Activated CD8-positive, alpha-beta memory T cell treated with anti-CD3 and anti-CD28 coated beads for 48 hours (primary cell): ENCODE measurements at places on chromosomes 5 and 9.
A peak's percentile ranks its signal among the peaks of the same experiment; 100 is the strongest.

GRCh38 chr9:93941493-93941892 is 13.7 kb downstream of the BARX1 start:
- no peak for DNase-seq

GRCh38 chr9:137069508-137070091 is 757 bp downstream of the SAPCD2 start:
- DNase-seq = no peak

GRCh38 chr9:33287087-33287490 is 3.2 kb upstream of the NFX1 start:
- DNase-seq = no peak

DNA sequence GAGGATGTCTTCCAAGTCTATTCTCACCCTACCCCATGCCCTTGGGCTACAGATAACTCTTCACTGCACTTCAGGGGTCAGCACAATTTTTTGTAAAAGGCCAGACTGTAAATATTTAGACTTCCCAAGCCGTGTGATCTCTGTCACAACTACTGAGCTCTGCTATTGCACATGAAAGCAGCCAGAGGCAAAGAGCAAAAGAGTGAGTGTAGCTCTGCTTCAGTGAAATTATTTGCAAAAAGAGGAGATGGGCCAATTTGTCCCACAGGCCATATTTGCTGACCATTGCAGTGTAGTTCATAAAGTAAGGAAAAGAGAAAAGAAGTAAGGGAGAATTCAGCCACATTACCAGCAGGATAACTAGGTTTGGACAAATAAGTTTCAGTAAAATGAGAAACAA is 7.0 kb upstream of the MOCS2 start:
- no peak for DNase-seq

GRCh38 chr5:59923465-59923864 is 29.9 kb upstream of the PDE4D start:
- no peak for DNase-seq

DNA sequence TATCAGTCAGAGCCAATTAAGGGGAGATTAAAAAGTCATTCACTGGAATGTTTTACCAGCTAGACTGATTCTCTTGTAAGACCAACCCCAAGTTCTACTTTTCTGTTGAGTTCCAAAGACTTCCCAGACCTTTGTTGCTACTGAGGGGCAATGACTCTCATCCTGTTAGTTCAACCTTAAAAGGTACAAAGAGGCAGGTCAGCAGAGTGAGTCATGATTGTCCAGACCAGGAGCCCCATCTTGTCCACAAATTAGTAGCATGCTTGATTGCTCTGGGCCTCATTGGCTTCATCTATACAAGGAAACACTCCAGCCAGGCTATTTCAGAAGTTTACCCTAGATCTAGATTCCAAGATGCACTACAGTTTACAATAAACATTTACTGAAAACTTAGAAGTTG is 79.9 kb upstream of the IL7R start:
- DNase-seq = no peak

GRCh38 chr5:151004499-151004898 is 15.9 kb upstream of the GPX3 start:
- DNase-seq = no peak

GRCh38 chr5:62460578-62460983 is 48.0 kb downstream of the IPO11 start:
- no peak for DNase-seq

DNA sequence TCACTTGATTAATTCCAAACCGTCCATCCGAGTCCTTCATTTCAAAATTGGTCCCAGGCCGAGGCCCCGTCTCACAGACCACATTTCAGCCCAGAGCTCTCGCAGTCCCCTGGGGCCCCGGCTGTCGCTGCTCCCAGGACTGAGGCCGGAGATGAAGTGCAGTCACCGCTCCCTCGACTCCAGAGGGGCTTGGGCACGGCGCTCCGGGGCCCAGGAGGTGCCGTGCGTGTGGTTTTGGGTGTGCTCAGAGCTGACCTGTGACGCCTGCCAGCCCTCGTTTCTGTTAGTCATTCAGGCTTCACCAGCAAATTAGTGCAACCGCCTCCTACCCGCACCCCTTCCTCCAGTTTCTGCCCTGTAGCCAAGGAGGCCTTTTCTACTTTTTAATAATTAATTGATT is 48.7 kb upstream of the PHYKPL start:
- DNase-seq = no peak

DNA sequence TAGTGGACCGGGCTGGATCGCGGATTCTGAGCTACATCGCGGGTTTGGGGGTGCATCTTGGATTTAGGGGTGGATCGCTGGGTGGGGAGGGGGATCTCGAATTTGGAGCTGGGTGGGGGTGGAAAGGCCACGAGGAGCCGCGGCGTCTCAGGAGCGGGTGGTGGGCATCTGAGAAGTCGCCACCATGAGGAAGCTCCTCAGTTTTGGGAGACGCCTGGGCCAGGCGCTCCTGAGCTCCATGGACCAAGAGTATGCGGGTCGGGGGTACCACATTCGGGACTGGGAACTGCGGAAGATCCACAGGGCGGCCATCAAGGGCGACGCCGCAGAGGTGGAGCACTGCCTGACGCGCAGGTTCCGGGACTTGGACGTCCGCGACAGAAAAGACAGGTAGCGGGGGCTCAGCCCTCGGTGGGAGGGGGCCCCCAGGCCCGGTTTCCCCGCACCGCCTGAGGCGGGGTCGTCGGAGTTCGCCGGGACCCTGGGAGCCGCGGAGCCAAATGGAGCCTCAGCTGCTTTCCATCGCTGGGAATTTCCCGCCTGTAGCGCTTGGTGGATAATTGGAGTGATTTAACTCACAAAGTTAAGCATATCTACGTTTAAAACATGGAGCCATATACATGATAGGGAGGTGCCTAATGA is 376 bp downstream of the ANKRD18B start:
- DNase-seq = no peak

DNA sequence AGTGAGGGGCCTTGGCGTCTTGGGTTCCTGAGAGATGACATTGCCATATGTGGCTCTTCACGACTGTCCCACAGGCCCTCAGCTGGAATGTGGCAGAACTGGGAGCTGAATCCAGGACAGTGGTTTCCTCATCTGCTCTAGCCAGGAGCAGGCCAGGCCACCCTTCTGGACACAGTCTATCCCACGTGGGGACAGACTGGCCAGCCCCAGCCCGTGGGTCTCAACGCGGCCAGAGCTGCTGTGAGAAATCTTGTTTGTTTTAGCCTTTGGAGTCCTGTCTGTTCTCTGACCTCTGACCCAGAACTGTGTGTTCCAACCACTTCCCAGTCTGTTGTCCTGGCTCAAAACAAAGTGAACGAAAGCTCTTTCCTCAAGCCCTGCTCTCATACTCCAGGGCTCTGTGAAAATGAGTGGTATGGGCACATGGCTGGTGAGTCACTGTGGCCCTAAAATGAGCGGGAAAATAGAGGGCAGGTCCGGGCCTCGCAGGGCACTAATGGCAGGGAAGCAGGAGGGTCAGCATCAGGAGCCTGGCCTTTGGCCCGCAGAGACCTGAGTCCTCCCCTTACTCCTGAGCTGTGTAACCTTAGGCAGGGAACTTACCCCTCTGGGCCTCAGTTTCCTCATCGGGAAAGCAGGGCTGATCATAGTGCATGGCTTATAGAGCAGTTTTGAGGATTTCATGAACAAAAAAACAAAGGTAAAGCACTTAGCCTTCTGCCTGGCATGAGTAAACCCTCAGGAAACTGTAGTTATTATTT is 34.8 kb upstream of the GLRX start:
- no peak for DNase-seq

- peak; percentile 47 for DNase-seq
These were observed 238.1 kb downstream of the ROR2 start for GRCh38 chr9:91711755-91712601.

DNA sequence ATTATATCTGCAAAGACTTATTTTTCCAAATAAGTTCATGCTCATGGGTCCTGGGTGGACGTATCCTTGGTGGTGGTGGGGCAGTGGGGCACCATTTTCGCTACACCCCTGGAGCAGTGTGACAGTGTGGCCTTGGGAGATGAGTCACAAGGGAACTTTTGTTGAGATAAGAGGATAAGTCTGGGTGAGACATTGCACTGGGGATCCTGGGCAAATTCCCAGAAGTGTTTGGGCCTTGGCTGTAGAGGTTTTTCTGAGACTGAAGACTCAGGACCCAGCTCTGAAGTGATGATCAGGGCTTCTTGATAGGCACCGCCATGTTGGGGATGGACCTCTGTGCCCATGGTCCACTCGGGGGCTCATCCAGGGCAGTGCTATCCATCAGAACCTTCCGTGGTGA is 149.4 kb downstream of the MACROH2A1 start:
- DNase-seq = no peak

DNA sequence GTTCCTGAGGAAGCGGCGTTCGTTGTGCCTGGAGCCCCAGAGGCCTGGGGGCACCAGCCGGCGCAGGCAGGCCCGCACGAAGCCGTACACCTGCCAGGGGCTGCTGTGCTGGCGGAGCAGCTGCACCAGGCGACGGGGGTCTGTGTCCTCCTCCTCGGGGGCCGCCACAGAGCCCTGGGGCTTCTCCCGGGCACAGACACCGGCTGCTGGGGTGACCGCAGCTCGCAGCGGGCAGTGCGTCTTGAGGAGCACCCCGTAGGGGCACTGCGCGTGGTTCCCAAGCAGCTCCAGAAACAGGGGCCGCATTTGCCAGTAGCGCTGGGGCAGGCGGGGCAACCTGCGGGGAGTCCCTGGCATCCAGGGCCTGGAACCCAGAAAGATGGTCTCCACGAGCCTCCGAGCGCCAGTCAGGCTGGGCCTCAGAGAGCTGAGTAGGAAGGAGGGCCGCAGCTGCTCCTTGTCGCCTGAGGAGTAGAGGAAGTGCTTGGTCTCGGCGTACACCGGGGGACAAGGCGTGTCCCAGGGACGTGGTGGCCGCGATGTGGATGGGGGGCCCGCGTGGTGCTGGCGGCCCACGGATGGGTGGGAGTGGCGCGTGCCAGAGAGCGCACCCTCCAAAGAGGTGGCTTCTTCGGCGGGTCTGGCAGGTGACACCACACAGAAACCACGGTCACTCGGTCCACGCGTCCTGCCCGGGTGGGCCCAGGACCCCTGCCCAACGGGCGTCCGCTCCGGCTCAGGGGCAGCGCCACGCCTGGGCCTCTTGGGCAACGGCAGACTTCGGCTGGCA is 1.3 kb downstream of the TERT start:
- no peak for DNase-seq

- DNase-seq = no peak
These were observed 164.4 kb downstream of the ZSWIM6 start for GRCh38 chr5:61496446-61496845.

GRCh38 chr9:3553076-3553765 is 27.4 kb upstream of the RFX3 start:
- DNase-seq = no peak

- no peak for DNase-seq
These were observed 16.7 kb upstream of the TLR4 start for GRCh38 chr9:117687532-117687931.

DNA sequence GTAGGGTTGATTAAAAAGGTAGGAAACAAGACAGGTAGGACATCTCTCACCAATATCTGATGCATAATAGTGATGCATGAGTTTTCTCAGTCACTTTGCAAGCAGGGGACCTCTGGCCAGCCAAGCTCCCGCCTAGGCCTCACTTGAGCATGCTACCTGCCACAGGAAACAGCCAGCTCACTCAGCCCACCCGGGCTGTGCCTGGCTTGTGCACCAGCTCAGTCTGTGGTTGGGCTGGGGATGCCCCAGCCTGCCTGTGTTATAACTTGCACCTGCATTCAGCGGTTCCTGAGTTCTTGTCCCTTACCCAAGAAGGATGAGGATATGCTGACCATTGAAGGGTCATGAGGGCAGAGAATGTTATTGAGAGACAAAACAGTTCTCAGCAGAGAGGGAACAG is 172.8 kb upstream of the PLCXD3 start:
- DNase-seq = no peak

DNA sequence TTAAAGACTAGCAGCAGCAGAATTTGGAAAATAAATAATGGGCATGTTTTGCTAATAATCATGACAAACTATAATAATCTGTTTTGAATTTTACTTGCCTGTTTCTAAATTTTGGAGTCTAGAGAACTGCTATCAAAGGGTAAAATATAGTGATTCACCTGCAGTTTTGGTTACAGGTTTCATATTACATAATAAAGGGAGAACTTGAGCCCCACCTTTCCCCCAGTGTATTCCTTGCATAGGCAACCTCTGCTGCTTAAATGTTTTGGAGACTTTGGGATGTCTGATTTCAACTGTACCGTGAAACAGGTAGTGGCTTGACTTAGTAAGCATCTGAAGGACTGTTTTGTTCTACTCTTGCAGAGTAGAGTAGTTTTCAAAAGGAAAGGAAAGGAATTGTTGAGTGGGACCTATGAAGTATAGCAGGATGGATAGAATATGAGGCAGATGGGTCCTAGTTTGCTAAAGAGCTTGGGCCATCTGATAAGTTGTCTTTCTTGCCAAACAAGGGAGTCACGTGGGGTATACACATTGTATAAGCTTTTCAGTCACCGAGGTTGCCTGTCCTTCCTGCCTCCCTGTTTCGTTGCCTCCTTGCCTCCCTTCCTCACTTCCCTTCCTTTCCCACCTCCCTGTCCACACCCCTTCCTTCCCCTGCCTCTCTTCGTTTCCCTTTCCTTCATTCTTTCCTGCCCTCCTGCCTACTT is 19.1 kb downstream of the CREBRF start:
- no peak for DNase-seq

DNA sequence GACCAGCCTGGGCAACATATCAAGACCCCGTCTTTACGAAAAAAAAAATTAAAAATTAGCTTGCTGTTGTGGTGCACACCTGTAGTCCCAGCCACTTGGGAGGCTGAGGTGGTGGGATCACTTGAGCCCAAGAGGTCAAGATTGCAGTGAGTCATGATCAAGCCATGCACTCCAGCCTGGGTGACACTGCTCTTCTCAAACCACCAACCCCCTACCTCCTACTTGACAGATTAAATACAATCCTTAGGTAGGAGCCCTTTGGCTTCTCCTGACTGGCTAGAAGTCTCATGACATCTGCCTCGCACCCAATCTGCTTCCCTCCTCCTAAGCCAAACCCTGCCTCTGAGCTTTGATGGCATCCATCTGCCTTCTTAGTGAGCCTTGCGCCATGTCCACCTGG is 11.6 kb upstream of the FBP1 start:
- no peak for DNase-seq

- no peak for DNase-seq
These were observed 5.0 kb downstream of the NSMF start for GRCh38 chr9:137454145-137454596.

DNA sequence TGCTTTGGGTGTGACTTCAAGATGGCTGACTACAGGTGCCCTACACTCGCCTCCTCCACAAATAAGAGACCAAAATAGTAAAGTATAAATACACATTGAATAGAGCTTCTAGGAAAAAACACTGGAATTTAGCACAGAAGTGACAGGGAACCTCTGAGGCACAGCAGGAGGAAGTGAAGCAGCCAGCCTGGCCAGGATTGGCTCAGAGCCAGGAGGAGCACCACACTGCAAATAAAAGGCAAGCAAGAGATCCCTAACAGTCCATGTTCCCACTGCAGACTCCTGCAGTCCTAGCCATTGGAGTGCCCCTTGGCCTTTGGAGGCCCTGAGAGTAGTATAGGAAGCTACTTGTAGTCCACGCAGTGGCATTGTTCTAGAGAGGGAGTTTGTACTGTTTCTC is 186.7 kb upstream of the TLX3 start:
- no peak for DNase-seq

DNA sequence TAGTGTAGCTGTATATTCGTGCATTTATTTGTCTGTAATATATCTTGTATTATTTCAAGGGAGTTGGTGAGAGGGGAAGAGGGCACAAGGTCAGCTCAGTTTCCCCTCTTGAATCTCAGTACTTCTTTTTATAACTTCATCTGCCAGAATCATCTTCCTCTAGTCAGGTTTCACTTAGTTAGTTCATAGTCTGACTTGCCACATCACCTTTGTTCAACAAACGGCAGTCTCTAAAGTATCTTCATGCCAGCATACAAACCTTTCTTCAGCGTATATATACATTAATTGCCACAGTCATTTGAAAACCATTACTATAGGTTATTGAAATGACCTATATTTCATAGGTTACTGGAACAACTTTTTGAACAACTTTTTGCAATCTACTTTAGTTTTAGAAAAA is 1.6 kb downstream of the ECM2 start:
- no peak for DNase-seq
